CD4-positive, alpha-beta memory T cell (primary cell): ENCODE measurements at places on chromosomes 1 and 21. TPM values are rescaled to one million over a fixed set of nuclear protein-coding genes. Genes with fewer than 3 reads are reported as not detected.

DNA sequence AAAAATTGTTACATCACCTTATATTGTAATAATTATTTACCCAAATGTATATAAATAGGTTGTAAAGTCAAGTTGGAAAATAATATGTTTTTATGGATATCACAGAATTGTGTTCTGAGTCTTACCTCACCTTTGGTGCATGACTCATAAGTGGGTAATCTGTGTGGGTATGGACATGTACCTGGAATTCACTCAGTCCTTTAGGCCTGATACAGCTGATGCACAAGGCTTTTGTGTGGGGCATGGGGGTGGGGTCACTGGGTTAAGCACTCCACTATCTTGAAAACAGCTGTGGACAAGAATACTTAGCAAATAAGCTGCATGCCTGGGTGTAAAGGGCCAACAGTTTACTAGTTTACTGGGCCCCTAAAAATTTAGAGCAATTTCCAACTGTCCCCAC is 34.4 kb downstream of the INKA2 start:
- no peak for DNase-seq

The NID1 gene
- 0.17 TPM for total RNA-seq

The DISC1 gene
- total RNA-seq = 18.0 TPM

The NCSTN gene
- total RNA-seq = 62.2 TPM

The PTTG1IP gene
- 98.7 TPM for total RNA-seq
